Stimulated activated CD4-positive, alpha-beta T cell treated with anti-CD3 and anti-CD28 coated beads, Interleukin-1b, Interleukin-23, amount 100 ng/mL, for 1 hour (primary cell): ENCODE measurements at places on chromosomes 5 and 9.
A peak's percentile ranks its signal among the peaks of the same experiment; 100 is the strongest.

GRCh38 chr9:33272061-33272460 lies 7.2 kb downstream of the CHMP5 start:
- no peak for DNase-seq

DNA sequence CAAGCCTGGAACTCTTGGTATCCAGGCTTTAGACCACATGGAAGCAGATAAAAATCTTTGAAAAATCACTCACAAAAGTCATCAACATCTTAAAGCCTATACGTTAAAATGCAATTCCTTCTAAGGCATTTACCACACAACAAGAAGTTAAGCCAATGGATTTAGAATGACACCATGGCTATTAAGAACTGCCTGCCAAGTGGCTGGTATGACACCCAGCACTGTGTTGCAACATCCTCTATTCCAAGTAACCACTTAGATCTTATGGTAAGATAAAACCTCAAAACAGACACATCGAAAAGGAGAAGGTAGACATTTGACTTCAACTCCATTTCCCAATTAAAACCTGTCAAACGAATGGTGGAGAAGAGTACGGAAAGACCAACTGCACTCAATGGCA lies 344.2 kb upstream of the SLC30A5 start:
- DNase-seq = no peak

DNA sequence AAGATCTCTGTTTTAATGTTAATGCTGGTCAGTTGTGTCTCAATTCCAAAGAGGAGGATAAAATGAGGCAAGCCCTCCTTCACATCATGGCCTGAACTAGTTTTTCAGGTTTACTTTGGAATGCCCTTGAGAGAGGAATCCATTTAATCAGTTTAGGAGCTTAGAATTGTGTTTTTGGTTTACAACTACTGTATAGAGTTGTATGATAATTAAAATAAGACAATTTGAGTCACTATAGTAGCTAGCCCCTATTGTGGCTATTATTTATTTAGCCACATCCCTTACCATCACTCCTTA lies 107.8 kb upstream of the PRLR start:
- DNase-seq = no peak

- no peak for DNase-seq
Observed at GRCh38 chr5:115433918-115434317, 110.7 kb downstream of the FEM1C start.

GRCh38 chr9:69971643-69972449 lies 71.8 kb upstream of the MAMDC2 start:
- DNase-seq = peak; percentile 21

DNA sequence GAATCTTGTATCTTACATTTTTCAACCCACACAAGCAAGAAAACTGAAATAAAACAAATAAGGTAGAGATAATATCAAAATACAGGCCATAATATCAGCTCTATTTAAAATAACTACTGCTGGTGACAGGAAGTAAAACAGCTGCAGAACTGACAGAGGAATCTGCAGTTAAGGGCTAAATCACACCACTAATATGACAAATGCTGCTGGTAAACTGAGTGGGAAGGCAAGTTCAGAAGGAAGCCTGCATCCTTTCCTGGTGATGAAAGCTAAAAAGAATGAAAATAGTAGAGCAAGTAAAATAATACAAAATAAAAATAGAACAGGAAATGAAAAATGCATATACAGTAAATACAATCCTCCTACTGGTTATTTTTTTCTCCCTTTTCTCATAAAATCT lies 1293.7 kb upstream of the C9orf72 start:
- DNase-seq = no peak

DNA sequence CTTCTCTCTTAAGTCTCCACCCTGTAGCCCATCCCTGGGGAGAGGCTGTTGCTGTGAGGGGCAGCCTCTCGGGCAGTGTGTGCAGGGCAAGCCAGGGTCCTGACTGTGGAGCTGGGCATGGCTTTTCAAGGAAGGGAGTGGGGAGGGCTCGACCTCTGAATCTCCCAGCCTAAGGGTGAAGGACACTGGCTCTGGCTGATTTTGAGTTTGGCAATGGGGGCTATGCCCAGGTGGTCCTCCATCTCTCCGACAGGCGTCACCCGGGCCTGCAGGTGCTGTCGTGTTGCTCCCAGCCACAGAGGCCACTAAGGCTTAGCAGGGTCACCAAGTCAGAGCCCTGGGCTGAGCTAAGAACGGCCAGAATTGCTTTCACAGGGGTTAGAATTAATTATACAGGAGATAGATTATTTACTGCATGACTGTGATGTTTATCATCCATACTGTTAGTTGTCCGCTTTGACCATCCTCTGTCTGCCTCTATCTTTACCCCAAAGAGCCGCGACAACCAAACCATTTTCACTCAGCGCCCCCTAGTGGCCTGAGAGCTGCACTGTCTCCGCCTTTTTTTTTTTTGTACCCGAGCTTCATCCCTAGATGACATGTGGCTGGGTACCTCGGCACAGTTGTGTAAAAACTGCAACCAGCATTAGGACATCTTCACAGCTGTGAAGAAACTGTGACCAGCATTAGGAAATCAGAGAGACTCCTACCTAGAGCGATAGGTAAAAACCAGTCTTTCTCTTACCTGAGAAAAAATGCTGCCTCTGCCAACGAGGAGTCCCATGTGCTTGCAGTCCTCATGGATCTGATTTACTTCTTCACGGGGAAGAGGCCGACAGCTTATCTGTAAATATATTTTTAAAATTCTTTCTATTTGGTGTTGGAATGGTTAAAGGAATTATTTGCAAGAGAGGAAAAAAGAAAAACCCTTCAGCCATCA lies 44.5 kb downstream of the AGXT2 start:
- DNase-seq = peak; percentile 43

DNA sequence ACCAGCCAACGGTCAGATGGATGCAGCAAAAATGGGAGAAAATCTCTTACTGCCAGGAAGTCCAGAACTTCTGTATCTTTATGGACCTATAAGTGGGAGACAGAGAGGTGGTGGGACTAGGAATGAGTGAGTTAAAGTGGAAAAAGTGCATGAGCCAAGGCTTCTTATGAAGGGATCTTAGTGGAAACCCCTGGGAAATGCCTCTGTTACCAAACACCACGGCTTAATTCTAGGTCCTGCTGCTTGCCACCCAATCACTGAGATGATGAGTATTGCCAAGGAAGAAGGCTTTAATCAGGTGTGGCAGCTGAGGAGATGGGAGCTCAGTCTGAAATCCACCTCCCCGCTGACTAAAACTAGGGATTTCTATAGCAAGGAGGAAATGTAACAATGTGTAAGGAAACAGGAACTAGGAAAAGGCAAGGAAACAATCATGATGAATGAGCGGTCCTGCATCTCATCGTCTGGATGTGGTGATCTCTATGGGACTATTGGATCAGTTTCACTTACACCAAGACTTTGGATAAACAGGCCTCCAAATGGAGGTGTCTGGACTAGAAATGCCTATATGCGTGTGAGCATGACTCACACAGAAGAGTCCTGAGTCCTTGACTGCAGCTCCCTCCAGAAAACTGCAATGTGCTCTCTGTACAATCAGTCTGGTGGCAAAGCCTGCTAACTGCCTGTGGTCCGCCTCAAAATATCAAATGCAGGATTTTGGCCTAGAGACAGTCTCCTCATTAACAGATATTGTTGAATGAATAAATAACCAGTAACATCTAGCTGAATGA lies 98.2 kb upstream of the PRR16 start:
- DNase-seq = no peak

DNA sequence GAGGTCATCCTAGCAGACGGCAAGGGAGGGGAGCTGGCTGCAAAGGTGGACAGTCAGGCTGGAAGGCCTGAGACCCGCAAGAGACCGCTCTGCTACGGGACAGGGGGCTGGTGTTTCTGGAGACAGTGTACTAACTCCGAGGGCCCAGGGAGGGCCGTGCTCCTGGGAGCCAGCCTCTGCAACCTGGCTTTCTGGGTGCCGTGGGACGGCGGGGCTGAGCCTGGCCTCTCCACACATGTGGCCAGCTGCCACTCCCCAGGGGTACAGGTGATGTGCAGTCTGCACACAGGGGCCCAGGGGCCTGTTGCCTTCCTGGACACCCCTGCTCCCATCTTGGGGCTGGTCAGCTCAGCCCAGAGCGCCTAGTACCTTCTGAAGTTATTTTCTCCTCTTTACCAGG lies 92.2 kb downstream of the MRPL36 start:
- no peak for DNase-seq

DNA sequence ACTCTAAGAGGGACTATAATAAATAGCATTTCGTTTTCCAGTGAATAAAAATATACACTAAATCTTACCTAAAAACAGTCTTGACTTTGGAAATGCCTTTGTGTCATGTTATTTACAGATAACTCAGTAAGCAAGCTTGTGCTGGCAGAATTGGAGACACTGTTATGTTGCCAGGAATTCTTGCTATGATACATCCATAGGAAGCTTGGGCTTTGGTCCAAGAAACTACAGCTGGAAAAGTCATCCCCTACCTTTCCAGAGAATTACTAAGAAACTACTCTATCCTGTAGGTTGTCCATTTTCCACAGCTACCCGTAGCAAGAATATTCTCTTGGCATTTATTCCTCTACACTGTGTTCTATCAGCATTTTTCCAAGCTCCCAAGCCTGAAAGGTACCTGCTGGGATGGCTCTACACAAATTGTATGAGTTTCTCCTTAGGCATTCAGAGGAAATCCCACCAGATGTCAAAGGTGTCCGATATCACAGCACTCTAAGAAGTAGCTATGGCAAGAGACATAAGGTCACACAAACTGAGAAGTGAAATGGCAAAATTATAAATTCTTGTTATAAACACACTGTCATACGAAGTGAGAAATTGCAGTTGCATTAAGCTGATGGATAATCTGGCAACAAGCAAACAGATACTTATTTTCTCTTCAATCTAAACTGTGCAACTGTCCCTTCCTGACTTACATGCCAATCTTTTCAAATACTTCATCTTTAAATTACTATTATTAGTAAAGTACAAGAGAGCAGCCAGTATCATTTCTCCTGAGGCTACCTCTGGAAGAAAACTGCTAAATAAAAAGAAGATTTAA lies 68.5 kb downstream of the MCTP1 start:
- DNase-seq = no peak

DNA sequence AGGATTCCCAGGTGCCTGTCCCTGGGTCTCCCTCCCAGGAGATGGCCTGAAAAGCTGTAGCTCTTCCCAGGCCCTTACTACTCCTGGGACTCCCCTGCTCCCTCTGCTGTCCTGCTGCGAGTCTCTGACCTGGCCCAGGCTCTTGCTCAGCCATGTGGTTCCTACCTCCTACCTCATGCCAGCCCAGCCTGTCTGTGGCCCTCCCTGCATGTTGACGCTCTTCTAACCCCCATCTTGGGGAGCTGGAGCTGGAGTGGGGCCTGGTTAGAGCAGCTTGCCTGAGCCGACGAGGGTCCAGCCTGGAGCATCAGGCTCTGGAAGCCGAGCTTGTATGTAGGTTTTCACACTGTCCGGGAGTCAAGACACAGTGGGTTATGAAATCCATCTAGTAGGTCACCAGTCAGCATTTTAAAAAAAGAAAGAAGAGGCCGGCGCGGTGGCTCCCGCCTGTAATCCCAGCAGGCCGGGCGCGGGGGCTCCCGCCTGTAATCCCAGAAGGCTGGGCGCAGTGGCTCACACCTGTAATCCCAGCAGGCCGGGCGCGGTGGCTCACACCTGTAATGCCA lies 244.4 kb downstream of the FANCC start:
- no peak for DNase-seq

DNA sequence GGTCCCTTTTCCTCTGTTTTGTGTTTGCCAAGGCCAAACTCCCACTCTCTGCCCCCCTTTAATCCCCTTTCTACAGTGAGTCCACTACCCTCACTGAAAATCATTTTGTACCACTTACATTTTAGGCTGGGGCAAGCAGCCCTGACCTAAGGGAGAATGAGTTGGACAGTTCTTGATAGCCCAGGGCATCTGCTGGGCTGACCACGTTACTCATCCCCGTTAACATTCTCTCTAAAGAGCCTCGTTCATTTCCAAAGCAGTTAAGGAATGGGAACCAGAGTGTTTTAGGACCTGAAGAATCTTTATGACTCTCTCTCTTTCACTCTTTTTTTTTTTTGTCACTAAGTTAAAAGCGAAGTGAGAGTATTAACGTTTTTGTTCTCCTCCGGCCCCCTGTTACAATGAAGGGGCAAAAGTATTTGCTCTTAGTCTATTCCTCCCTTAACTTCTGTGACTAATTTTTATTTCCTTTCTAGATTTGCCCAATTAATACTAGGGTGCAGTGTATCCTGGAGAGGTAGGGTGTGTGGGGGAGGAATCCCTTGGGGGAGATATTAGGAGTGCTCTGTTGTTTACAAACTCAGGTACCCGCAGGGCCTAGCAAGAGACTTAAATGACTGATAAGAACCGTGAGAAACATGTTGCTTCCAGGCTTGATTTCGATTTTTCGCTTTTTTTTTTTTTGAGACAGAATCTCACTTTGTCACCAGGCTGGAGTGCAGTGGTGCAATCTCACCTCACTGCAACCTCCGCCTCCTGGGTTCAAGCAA lies 14.7 kb downstream of the GM2A start:
- no peak for DNase-seq

- no peak for DNase-seq
Observed at GRCh38 chr9:77968506-77968905, 63.1 kb downstream of the GNAQ start.

DNA sequence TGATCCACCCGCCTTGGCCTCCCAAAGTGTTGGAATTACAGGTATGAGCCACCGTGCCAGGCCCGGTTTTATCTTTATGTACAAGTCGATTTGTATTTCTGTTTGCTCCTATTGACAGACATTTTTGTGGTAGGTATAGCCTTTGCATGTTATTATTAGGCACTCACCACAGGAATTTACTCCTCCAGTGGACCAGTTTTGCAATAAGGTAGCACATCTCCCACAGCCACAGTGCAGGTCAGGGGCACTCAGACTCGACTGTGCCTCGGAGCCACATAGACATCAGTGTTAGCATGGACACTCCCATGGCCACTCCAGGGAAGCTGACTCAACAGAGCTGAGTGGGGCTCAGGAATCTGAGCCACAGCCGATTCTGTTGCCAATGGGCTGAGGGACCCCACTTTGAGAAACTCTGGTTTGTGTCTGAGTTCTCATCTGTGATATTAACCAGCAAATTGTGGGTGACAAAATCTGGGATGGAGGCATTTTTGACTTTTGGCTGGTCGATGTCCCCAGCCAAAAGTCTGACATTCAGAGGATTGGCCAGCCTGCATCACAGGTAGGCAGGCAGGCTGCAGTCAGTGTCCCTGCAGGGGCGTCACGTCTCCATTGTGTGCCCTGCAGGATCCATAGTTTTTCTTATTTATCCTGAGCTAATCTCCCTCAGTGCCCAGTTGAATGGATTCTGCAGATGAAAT lies 15.0 kb upstream of the SHB start:
- DNase-seq = no peak
